ENCODE measurements at places on chromosomes 3 and 15.

DNA sequence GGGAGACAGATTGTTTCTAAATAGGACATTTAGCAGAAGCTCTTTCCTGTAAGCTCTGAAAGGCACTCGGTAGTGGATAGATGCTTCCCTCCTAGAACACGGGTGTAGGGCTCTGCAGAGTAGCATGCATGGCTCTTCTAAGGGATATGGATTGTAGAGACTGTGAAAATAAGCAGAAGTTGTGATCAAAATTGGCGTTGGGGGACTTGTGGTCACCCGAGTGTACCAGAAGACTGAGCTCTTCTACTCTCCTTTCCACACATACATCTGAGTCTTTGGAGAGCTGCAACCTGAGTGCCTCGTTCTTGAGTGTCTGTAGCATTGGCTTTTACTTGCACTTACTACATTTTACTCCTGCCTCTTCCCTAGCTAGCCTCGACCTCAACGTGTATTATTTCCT lies 197.7 kb downstream of the LPP start:
- H3K27me3 ChIP-seq: no peaks in the 10 kb centered on the region
- peak overlapping the region; percentile 87 for H3K27ac ChIP-seq
- H3K4me3 ChIP-seq: no peak overlapping the region
- no peaks in the 10 kb centered on the region for H3K36me3 ChIP-seq
- H3K4me1 ChIP-seq: peaks cover 57% of the 10 kb centered on the region
- DNase-seq: no peak

GRCh38 chr3:26102376-26102775 lies 312.5 kb downstream of the OXSM start:
- peaks cover 75% of the 10 kb centered on the region for H3K4me1 ChIP-seq
- peak overlapping the region; percentile 83 for H3K27ac ChIP-seq
- no peak overlapping the region for H3K4me3 ChIP-seq
- no peaks in the 10 kb centered on the region for H3K27me3 ChIP-seq
- H3K36me3 ChIP-seq: no peaks in the 10 kb centered on the region
- no peak for DNase-seq

- H3K36me3 ChIP-seq: no peaks in the 10 kb centered on the region
- H3K4me1 ChIP-seq: peaks cover 40% of the 10 kb centered on the region
- H3K27ac ChIP-seq: peak overlapping the region; percentile 65
- DNase-seq: no peak
These were observed 85.3 kb upstream of the MYZAP start for GRCh38 chr15:57506422-57506821.

GRCh38 chr3:61250784-61251173 lies 473 bp downstream of the FHIT start:
- peaks cover 58% of the 10 kb centered on the region for H3K4me1 ChIP-seq
- H3K27ac ChIP-seq: peak overlapping the region; percentile 90
- H3K4me3 ChIP-seq: peak overlapping the region; percentile 82
- H3K36me3 ChIP-seq: no peaks in the 10 kb centered on the region
- H3K27me3 ChIP-seq: no peaks in the 10 kb centered on the region

DNA sequence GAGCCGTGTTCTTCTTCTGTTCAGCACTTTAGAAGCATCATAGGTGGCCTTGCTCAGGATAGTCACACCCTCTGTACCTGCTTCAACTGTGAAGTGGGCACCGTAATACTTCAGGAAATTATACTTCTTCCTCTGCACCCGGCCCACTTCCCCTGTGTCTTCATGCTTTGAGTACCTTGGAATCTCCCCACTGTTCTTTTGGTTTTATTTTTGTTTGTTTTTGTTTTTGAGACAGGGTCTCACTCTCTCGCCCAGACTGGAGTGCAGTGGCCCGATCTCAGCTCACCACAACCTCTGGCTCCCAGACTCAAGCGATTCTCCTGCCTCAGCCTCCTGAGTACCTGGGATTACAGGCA lies 1.7 kb downstream of the P2RY14 start:
- DNase-seq: no peak
- no peaks in the 10 kb centered on the region for H3K27me3 ChIP-seq
- no peaks in the 10 kb centered on the region for H3K36me3 ChIP-seq
- peak overlapping the region; percentile 51 for H3K4me3 ChIP-seq
- peak overlapping the region; percentile 64 for H3K27ac ChIP-seq

GRCh38 chr15:27358751-27359434 lies 387.9 kb downstream of the GABRG3 start:
- no peak overlapping the region for H3K4me3 ChIP-seq
- no peak for DNase-seq
- no peaks in the 10 kb centered on the region for H3K4me1 ChIP-seq
- no peak overlapping the region for H3K27ac ChIP-seq
- peaks cover 46% of the 10 kb centered on the region for H3K27me3 ChIP-seq

DNA sequence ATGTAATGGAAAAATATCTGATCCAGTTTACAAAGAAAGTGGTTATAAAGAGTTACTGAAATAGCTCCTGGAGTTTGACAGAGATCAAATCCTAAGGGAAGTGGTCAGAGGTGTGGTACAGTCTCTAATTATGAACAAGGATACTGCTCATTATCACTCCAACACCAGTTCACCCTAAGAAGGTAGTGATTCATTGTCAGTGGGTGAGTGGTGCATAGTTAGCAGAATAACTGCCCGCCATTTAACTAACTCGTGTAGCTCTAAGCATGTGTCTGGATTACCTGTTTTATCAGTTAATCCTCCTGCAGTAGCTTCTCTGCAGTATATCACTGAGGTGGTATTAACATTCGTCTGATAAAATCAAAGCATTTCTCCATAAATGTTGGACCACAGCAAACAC lies 700.1 kb downstream of the NLGN1 start:
- H3K36me3 ChIP-seq: no peaks in the 10 kb centered on the region
- no peak overlapping the region for H3K27ac ChIP-seq
- no peaks in the 10 kb centered on the region for H3K27me3 ChIP-seq

DNA sequence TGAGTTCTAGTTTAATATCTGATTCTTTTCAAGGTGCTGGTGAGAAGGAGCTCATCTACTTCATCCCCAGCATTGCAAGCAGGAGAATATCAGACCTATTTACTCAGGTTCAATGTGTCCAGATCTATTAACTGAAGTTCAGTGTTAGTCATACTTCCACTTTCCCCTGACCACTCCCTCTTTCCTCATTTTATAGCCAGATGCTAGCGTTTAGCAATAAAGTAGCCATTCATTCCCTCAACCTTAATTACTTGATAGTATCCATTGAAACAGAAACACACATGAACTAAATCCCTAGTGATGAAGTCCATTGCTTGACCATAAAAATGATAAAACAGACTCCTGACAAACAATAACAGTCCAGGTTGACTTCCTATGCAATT lies 60.0 kb downstream of the RPL22L1 start:
- no peak overlapping the region for H3K27ac ChIP-seq
- DNase-seq: no peak
- peaks cover 4% of the 10 kb centered on the region for H3K4me1 ChIP-seq
- H3K27me3 ChIP-seq: peaks cover 17% of the 10 kb centered on the region

GRCh38 chr15:56744701-56745683 lies 11.7 kb upstream of the ZNF280D start:
- no peak overlapping the region for H3K4me3 ChIP-seq
- H3K27ac ChIP-seq: no peak overlapping the region

DNA sequence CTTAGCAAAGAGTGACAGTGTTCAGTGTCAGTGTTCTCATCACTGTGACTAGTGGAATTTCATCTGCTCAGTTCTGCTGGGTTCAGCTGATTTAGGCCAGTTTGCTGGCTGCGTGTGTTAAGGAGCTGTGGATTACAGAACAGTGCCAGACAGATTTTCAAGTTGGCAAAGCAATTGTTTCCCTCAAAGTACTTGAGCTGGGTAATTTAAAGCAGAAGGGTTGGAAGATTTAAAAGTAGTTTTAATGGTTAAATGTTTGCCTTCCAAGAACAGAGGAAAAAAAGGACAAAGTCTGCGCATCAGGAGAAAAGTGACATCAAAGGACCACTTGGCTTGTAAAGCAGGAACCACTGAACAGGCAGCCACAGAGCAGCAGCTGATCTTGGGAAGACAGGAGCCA lies 8.7 kb downstream of the ESYT3 start:
- no peaks in the 10 kb centered on the region for H3K27me3 ChIP-seq
- no peak overlapping the region for H3K4me3 ChIP-seq
- DNase-seq: no peak
- no peak overlapping the region for H3K27ac ChIP-seq
- peaks cover 11% of the 10 kb centered on the region for H3K4me1 ChIP-seq

- H3K4me3 ChIP-seq: no peak overlapping the region
- H3K27ac ChIP-seq: no peak overlapping the region
- no peak for DNase-seq
- no peaks in the 10 kb centered on the region for H3K4me1 ChIP-seq
- no peaks in the 10 kb centered on the region for H3K27me3 ChIP-seq
These were observed 726.4 kb downstream of the ZNF385D start for GRCh38 chr3:21024563-21024962.

- peak; percentile 55 for DNase-seq
- peaks cover 60% of the 10 kb centered on the region for H3K27me3 ChIP-seq
- peak within 1 kb of the TSS; percentile 93 for H3K27ac ChIP-seq
- peaks cover 48% of the 10 kb centered on the region for H3K4me1 ChIP-seq
- H3K4me3 ChIP-seq: peak within 1 kb of the TSS; percentile 80
These were observed at the start of gene SCN5A for GRCh38 chr3:38649500-38650247. Gene SCN5A (minus strand): TSS chr3:38649687. CDS start chr3:38633307, 16,380 bp downstream.

- H3K4me1 ChIP-seq: no peaks in the 10 kb centered on the region
- H3K36me3 ChIP-seq: no peaks in the 10 kb centered on the region
These were observed 379.8 kb downstream of the VPS13C start for GRCh38 chr15:61680260-61681037.

GRCh38 chr3:23873941-23874340 lies 42.8 kb downstream of the NKIRAS1 start:
- no peak overlapping the region for H3K27ac ChIP-seq
- no peak for DNase-seq
- H3K4me1 ChIP-seq: peaks cover 69% of the 10 kb centered on the region
- no peaks in the 10 kb centered on the region for H3K27me3 ChIP-seq
- H3K36me3 ChIP-seq: no peaks in the 10 kb centered on the region
- H3K4me3 ChIP-seq: no peak overlapping the region

DNA sequence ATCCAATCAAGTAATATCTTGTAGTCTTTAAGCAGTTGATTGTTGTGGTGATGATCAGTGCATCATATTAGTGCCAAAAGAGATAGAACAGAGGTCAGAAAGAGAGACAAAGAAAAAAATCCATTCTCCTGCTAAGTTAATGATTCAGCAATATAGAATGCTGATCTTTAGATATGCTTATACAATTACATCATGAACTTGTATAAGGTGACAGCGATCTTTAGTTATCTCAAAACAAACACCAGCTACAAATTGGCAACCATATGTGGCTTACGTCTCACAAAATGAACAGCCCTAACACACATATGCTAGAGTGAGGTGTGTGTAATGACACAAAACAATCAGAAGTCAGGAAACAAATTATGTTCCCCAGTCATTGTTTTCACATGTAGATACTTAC lies 12.5 kb downstream of the LSAMP start:
- H3K36me3 ChIP-seq: no peaks in the 10 kb centered on the region
- H3K4me1 ChIP-seq: no peaks in the 10 kb centered on the region
- no peak overlapping the region for H3K4me3 ChIP-seq
- no peak overlapping the region for H3K27ac ChIP-seq
- H3K27me3 ChIP-seq: no peaks in the 10 kb centered on the region
- DNase-seq: no peak

GRCh38 chr3:10445561-10446175 lies 59.7 kb downstream of the ATP2B2 start:
- H3K27me3 ChIP-seq: peaks cover 53% of the 10 kb centered on the region
- DNase-seq: no peak
- H3K27ac ChIP-seq: no peak overlapping the region
- H3K4me3 ChIP-seq: no peak overlapping the region
- no peaks in the 10 kb centered on the region for H3K36me3 ChIP-seq

DNA sequence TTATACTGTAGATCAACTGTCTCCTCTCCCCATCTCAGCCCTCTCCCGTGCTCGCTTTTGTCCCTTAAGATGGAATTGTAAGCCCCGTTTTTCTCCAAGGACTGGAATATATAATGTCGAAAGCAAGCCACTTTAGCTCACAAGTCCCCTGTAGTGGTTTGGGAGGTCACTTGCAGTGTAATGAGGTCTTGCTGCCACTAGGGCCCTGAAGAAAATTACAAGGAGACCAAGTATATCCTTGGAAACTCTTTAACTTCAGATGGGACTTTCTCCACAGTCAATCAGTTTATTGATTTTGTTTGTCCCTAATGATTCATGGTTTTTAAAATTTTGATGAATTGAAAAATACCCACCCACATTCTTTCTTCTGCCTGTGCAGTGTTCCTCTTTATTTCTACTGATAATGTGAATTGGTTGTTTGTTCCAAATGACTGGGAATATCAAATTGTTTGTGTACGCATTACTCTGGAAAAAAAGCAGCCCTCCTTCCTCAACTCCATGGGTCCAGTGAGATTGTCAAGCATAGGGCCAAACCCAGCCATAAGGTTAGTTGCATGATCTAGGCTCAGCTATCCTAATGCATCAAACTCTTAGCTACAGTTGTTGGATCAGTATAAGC lies 294.8 kb downstream of the MCTP2 start:
- H3K36me3 ChIP-seq: no peaks in the 10 kb centered on the region
- H3K4me1 ChIP-seq: no peaks in the 10 kb centered on the region
- DNase-seq: no peak
- H3K27ac ChIP-seq: no peak overlapping the region

DNA sequence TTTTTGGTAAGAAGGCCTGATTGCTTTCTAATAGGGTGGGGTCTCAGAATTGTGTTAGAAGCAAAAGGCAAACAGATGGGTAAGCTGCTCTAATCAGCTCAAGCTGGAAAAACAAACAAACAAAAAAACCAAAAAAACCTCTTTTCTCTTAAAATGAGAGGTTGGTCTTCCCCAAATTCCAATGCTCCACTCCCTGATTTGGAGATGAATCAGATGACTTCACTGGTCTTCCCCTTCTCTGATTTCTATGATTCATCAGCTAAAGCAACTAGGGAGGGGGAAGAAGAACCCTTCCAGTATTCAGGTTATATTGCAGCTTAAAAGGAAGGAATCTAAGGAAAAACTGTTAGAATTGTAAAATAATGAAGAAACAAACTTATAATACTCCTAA lies 9.6 kb upstream of the ANXA2 start:
- H3K4me1 ChIP-seq: peaks cover 14% of the 10 kb centered on the region
- no peak overlapping the region for H3K4me3 ChIP-seq

GRCh38 chr3:41330465-41330864 lies 131.2 kb downstream of the CTNNB1 start:
- no peaks in the 10 kb centered on the region for H3K36me3 ChIP-seq
- H3K27me3 ChIP-seq: no peaks in the 10 kb centered on the region
- DNase-seq: no peak
- H3K27ac ChIP-seq: no peak overlapping the region
- no peak overlapping the region for H3K4me3 ChIP-seq
- peaks cover 13% of the 10 kb centered on the region for H3K4me1 ChIP-seq

- peaks cover 81% of the 10 kb centered on the region for H3K4me1 ChIP-seq
- no peak for DNase-seq
- H3K4me3 ChIP-seq: peak overlapping the region; percentile 83
- H3K36me3 ChIP-seq: no peaks in the 10 kb centered on the region
- no peaks in the 10 kb centered on the region for H3K27me3 ChIP-seq
- peak overlapping the region; percentile 96 for H3K27ac ChIP-seq
These were observed 1.6 kb downstream of the RARB start for GRCh38 chr3:25429361-25430286.

GRCh38 chr3:105830836-105831235 lies 38.0 kb downstream of the CBLB start:
- H3K27me3 ChIP-seq: no peaks in the 10 kb centered on the region
- peak overlapping the region; percentile 12 for H3K27ac ChIP-seq
- H3K36me3 ChIP-seq: no peaks in the 10 kb centered on the region
- H3K4me1 ChIP-seq: peaks cover 91% of the 10 kb centered on the region
- DNase-seq: no peak
- H3K4me3 ChIP-seq: no peak overlapping the region

- no peaks in the 10 kb centered on the region for H3K27me3 ChIP-seq
- no peak for DNase-seq
- no peak overlapping the region for H3K27ac ChIP-seq
- H3K4me1 ChIP-seq: no peaks in the 10 kb centered on the region
These were observed 101.2 kb upstream of the ZBTB20 start for GRCh38 chr3:115248274-115248673.

GRCh38 chr3:171257251-171258203 lies 202.7 kb downstream of the TNIK start:
- peaks cover 40% of the 10 kb centered on the region for H3K4me1 ChIP-seq
- no peak for DNase-seq
- H3K4me3 ChIP-seq: no peak overlapping the region
